ENCODE measurements at places on chromosomes 5 and 9.

GRCh38 chr5:64437496-64437895 lies 68.3 kb upstream of the RGS7BP start:
- DNase-seq: no peak

DNA sequence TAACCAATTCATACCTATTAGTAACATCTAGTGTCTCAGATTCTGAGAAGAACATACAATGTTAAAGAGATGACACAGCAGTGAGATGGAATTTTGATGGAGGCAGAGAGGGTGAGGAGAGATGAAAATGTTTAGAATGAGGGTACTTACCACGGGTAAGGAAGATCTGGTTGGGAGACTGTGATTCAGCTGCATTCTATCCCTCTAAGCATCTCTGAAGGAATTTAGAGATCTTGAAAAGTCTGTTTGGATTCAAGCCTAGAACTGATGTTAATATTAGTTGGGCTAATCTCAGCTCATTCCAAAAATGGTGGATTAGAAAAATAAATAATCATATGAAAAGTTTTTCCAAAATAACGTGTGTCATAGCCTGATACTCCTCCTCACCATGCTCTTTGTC lies 191.5 kb upstream of the CLINT1 start:
- no peak for DNase-seq

GRCh38 chr5:113607361-113607760 lies 93.9 kb downstream of the YTHDC2 start:
- no peak for DNase-seq

DNA sequence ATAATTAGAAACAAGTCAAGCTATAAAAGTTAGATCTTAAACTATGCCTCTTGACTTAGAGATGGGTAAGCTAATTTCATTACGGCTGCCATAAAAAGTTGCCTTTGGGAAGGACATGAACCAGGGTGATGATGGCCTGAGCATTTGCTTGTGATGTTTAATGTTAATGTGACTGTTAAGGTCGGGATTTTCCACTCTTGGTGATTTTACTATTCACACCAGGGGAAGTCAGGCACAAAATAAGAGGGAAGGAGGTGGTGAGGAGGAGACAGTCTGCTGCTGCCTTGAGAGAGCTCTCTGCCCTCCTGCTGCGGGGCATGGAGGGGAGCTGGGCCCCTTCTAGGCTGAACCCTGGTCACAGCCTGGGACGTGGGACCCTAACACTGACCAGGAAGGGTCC lies 34.4 kb downstream of the AHRR start:
- no peak for DNase-seq

DNA sequence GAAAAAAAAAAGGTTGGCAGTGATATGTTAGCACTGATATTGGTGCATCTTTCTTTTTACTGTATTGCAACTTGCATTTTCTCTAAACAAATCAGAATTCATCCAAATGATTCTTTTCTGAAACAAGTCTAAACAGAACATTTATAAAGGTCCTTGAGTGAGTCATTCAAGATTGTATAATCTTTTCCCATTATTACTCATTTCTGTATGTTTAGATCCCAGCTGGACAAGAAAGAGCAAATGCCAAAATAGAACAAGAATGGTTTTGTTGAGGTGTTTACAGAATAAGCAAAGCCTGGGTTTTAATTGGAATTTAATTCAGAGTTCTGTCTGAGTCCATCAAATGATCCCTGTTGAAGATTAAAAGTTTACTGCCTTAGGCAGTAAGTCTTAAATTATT lies 112.3 kb downstream of the VCAN start:
- DNase-seq: peak; percentile 18

GRCh38 chr9:101999441-101999840 lies 261.0 kb upstream of the GRIN3A start:
- DNase-seq: no peak

DNA sequence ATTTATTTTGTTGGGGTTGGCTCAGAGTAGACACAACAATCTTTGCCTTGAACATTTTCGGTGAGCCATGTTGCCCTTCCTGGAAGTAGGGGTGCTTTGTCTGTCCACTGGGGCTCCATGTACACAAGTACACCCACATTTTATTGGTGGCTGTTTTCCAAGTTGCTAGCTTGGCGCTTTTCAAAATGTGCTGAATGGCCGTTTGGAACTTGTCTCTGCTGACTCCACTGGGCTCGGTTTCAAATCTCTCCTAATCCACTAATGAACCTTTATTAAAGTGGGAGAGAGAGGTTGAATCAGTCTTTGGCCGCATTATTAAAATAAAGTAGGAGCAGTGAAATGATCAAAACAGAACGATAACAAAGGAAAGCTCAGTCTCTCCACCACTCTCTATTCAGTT lies 64.6 kb upstream of the TAF11L2 start:
- DNase-seq: no peak

GRCh38 chr5:80165452-80165851 lies 90.4 kb downstream of the SERINC5 start:
- no peak for DNase-seq

DNA sequence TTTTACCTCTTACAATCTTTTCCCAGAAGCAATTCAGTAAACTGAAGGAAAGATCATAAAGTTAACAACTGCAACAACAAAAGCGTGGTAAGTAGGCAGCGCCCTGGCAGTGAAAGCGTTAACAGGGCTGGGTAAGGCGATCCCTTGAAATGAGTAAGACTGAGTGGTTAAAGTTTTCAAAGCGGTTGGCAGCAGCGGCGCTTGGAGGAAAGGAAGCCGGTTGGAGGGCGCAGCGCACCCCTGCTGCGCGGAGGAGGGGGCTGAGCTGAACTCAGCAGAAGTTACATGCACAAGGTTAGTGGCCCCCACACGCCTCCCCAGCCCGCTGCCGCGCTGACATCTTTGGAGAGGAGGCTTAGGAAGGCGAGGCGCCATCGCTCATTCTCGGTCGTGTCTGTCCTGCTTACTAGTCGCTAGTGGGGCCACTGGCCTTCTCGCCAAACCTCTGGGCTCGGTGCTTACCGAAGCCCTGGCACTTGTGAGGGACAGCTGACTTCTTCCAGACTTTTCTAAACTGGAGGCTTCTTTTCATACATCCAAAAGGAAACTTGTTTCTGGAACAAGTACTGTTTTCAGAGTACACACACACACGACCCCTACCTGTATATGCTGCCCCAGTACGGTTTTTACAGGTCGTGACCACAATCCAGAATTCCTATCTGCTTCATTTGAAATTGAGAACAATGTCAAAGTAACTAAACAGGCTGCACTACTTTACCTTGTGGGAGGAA lies at the start of gene SH3RF2:
Gene SH3RF2 (plus strand): TSS at position 178 of the 731 bp plus-strand sequence. CDS start 1,351 bp downstream, outside the sequence.
- DNase-seq: peak; percentile 80

DNA sequence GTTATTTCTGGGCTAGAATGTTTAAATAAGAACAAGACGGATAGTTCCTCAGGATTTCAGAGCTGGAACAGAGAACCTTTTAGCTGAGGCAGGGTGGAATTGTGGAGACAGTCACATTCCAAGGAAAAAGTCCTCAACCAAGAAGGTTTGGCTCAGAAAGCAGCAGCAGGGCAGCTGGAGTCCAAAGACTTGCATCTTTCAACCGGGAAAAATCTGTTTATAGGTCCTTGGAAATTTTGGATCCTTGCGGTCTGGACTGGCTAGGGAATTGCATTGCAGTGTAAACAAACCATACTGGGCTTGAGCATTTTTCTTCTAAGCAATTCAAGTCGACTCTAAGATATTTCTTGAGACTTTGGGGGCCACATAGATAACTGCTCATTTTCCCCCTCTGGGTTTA lies 40.8 kb upstream of the HMHB1 start:
- DNase-seq: peak; percentile 18

GRCh38 chr5:4817767-4818166 lies 322.4 kb upstream of the ADAMTS16 start:
- DNase-seq: no peak

DNA sequence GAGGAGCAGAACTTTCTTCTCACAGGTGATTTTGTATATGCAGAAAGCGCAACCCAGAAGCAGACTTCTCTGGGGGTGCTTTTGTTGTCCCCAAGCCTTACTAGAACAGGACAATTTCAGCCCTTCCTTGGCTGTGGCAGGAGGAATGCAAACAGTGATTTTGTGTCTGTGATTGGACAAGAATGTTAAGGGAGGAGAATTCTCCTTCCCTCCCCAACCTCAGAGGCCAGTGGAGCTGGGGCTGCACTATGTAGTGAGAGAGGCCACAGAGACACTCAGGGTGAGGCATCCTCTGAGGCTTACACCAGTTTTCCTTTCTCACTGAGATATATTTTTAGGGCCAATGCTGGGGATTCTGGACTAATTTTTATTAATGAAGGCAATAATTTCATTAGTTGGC lies 58.8 kb downstream of the ZNF366 start:
- DNase-seq: no peak

GRCh38 chr5:166618526-166618925 lies 1672.9 kb upstream of the WWC1 start:
- no peak for DNase-seq

DNA sequence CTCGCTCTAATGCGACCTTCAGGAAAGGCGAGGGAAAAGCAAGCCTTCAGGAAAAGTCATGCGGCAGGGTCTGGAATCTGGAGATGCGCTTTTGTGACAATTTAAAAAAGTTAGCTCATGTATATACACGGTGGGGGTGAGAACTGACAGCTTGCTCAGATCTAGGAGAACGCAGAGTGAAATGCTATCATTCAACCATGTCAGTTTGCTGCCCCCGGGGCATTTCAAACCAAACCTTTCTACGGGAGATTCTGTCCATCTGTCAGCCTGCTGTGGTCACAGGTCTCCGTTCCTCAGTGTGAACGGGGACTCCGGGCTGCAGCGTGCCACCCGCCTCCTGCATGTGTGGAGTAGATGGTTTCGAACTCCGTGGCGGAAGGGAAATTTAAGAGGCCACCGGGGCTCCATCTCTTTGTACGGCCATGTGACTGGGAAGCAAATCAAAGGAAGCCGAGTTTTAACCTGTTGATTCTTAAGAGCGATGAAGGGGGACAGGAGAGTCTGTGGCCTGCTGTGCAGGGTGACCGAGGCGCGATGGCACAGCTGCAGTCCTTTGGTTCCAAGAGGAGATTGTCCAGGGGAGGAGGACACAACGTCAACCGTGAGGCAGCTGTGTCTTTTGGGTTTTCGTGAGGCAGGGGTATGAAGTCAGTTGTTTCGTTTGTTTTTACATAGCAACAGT lies 45.9 kb downstream of the OTULIN start:
- no peak for DNase-seq

- DNase-seq: no peak
Observed at GRCh38 chr5:35205186-35205585, 25.1 kb downstream of the PRLR start.

- no peak for DNase-seq
Observed at GRCh38 chr5:26737348-26738265, 300.8 kb downstream of the CDH9 start.

GRCh38 chr9:129868872-129869486 lies 33.7 kb downstream of the USP20 start:
- DNase-seq: no peak

- no peak for DNase-seq
Observed at GRCh38 chr9:78033870-78034269, 2.3 kb upstream of the GNAQ start.

- no peak for DNase-seq
Observed at GRCh38 chr5:90802474-90803317, 244.1 kb downstream of the ADGRV1 start.

- DNase-seq: no peak
Observed at GRCh38 chr9:76545191-76545590, 86.2 kb downstream of the GCNT1 start.

- DNase-seq: no peak
Observed at GRCh38 chr9:107227774-107228173, 55.3 kb upstream of the RAD23B start.

DNA sequence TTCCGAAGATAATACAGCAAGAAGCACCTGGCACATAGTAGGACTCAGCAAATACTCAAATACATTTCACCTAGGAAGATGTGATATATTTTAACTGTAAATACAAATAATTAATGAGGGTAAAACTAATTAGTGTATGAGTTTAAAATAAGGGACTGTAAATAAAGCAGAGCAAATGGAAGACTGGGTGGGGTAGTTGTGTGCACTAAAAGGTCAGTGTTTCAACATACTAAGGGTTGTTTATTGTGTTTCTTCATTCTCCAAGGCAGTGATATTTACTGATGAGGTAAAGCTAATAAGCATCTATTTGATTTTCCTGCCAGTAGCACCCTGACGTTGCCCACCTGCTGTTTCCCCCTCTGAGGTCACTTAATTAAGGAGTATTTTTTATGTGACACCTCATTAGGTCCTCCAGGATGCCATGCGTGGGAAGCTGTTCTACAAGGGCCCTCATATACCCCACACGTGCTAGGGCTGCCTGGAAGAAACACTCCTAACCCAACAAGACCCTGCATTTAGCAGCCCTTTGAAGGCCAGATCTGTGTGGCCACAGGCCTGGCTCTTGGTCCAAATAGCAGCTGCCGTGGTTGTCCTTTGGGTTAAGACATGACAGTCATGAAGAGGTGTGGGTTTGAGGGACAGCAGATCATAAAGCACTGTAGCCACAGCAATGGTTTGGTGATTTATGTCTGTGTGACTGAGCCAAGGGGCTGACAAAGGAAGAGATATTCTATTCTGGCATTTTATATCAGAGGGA lies 97.5 kb upstream of the RPS23 start:
- DNase-seq: no peak

- no peak for DNase-seq
Observed at GRCh38 chr5:36396640-36397039, 94.9 kb upstream of the RANBP3L start.

- DNase-seq: no peak
Observed at GRCh38 chr5:170585273-170585948, 81.6 kb downstream of the KCNIP1 start.

DNA sequence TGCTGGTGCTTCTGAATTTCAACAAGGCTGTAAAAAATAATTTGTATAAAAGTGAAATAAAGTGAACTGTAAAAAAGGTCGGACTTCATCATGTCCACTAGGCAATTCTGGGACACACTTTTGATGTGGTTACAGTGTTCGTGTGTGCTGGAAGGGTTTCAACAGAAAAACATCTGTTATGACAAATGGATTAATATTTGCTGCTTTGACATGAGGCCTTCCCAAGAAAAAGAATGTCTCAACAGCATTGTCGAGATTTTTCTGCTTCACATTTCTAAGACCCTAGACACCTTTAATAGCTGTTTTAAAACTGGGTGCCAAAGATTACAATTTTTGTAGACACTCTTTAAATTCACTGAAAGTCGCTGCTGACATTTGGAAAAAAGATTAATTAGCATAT lies 216.6 kb downstream of the SLC12A2 start:
- DNase-seq: no peak
